ENCODE measurements at places on chromosomes 4 and X.
A peak's percentile ranks its signal among the peaks of the same experiment; 100 is the strongest.

DNA sequence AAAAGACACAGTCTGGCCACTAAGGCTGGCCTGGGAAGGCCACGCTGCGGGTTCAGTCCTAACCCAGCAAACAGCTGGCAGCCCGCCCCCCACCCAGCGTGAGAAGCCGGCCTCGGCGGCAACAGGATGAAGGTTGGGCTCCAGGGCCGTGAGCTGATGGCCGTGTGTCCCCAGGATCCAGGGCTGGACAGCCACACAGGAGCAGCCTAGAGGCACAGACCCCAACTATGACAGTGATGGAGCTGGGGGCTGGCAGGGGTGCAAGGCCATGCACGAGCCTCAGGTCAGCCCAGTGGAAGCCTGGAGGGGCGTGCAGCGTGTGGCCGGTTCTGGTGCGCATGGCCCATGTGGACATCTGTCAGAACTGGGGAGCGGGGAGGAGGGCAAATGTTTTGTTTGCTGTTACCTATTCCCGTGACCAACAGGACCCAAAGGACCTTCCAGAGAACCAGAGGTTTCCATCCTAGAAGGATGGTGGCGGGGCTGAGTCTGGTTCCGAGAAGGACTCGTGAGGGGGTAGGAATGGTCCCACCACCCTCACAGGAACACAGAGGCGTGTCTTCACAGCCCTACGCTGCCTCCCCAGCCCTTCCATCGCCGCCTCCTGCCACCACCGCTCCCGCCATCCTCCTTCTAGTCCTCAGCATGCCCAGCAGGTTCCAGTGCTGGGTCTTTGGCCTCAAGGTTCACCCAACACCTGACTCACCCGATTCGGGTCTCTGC lies 46.5 kb downstream of the ZFYVE28 start:
- DNase-seq: no peak

- no peak for DNase-seq
These were observed 95.9 kb downstream of the PDS5A start for GRCh38 chr4:39881789-39882188.

DNA sequence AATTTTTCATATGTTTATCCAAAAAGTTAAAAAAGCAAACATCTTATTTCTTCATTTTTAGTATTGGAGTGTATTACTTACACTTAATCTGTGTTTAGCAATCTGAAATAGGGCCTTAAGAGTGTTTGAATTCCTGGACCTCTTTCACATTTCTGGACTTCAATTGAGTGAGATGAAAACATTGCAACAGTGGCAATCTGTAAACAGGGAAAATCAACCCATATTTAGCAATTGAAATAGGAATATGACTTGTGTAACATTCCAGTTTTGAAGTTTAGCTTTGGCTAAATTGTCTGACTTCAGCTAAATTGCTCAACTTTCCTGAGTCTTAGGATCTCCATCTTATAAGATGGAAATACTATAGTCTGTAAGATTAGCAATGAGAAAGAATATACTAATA lies 34.6 kb upstream of the FHL1 start:
- DNase-seq: no peak

- DNase-seq: peak; percentile 28
These were observed 14.8 kb upstream of the TRIM60 start for GRCh38 chr4:165016971-165017370.

DNA sequence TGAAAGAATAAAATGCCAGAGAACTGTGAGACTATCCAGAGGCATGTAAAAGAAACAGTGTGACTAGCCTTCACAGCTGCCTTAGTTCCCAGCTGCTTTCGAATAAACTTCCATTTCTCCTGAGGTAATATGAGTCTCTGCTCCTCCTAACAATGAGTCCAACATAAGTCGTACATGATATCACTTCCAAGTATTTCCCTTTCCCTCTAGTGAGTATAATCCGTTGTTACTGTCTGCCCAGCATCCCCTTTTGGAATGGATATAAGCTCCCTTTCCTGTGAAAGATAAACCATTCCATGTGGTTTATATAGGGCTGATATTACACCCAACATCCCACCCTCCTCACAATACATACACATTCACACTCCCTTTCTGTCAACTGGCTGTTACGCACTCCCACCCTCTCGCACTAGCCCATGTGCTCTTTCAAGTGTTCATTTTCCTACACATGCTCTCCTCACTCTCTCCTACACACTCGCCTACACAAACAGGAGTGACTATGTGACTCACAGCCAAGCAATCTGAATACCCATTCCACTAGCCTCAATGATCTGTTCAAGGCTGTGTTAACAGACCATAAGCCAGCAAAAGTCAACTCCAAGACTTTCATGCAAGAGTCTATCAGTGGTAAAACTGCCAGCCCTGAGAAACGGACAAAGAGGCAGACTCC lies 5.0 kb downstream of the NAF1 start:
- DNase-seq: peak; percentile 51

GRCh38 chrX:123971982-123972381 lies 10.5 kb downstream of the STAG2 start:
- DNase-seq: no peak

GRCh38 chr4:145755802-145756201 lies 75.9 kb downstream of the C4orf51 start:
- no peak for DNase-seq

DNA sequence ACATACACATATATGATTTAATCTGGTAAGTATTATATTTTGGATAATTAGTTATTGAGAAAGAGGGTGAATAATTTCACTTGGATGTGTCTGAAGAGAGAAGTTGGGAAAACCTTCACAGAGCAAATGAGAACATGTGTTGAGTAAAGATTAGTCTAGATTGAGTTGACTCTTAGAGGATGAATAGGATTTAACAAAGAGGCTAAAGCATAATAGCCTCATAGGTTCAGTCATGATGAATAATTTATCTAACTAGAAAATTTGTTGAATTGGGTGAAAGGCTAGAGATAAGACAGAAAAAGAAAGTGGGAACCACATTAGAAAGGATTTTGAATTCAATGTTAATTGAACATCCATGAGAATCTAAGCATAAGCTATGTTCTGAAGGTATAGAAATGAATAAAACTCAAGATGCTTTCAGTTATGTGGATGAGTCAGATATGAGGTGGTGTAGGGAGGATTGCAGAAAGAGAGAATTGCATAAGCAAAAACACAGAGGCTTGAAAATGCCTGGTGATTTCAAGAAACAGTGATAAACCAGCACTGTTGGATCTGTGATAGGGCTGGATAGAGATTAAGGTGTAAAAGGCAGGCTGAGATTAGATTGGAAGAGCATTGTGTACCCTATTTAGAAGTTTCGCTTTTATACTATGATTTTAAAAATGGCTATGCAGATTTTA lies 207.6 kb upstream of the NR3C2 start:
- peak; percentile 51 for DNase-seq

- no peak for DNase-seq
These were observed 6.3 kb downstream of the PLP2 start for GRCh38 chrX:49177873-49178480.

DNA sequence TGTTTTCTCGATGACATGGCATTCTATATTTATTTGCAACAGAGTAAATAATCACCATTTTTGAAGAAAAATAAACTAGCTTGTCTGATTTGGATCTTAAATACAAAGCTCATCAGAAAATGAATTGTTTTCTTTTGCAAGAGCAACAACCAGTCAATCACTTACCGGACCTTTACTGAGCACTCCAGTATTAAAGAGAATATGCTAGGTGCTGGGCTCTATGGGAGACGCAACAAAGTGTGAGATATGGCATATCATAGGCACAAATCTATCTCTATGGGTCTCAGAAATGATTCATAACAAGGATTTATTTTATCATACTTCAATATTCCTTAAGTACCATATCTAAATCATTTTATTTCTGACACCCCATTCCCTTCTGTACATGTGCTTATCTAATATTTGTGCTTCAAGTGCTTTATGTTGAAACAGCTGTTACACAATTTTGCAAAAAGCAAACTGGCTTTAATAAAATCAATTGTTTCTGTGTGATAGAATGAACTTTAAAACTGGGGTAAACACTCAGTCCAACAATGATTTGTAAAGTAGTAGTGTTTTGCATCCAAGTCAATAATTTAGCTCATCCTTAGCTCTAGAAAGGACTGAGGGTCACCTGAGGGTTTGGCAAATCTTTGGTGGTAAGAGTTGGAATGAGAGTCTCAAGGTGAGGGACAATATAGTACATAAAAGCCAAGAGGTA lies 88.4 kb upstream of the SPANXB1 start:
- no peak for DNase-seq

GRCh38 chr4:7201420-7202305 lies 9.3 kb downstream of the SORCS2 start:
- no peak for DNase-seq
